Right forelimb (tissue), 1 donor: ENCODE measurements at places on chromosomes 16 and 17.

DNA sequence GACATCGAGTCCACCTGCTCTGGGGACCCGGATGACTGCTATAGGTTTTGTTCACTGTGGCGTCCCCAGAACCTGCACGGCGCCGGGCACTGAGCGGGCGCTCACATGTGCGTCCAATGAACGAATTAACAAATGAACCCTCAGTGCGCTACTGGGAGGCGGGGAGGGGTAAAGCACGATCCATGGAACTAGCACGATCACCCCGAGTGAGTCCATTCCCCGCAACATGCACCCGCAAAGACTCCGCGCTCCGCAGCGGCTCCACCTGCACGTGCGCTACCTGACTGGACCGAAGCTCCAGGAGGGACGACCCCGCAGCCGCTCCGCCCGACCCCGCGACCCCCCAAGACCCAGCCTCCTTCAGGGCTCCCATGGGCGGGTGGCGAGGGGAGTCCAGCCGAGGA, 491 bp downstream of the TRAP1 start:
- DNase-seq, result no peak

- no peak for DNase-seq
Measured at GRCh38 chr17:61302953-61303816, 96.5 kb upstream of the TBX2 start.

GRCh38 chr17:3719265-3719664, 4.4 kb upstream of the HASPIN start:
- DNase-seq, result no peak

GRCh38 chr17:19773534-19773933, 25.4 kb upstream of the ALDH3A1 start:
- no peak for DNase-seq

DNA sequence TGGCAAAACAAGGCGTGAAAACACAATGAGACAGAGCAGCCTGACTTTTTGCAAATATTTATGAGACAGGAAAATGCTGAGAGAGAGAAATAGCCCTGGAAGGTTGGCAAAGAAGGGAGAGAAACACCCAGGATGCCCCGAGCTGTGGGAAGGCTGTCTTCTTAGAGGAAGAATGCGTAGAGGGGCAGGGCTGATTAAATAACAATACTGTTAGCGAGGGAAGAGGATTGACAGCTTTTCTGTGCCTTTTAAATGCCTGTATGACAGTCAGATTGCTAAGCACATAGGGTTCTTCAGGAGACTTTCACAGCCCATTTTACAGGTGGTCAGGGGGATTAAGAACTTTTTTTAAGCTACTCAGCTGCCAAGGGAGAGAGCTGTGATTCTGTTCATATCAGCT, 219.2 kb downstream of the SHISA9 start:
- DNase-seq, result no peak

DNA sequence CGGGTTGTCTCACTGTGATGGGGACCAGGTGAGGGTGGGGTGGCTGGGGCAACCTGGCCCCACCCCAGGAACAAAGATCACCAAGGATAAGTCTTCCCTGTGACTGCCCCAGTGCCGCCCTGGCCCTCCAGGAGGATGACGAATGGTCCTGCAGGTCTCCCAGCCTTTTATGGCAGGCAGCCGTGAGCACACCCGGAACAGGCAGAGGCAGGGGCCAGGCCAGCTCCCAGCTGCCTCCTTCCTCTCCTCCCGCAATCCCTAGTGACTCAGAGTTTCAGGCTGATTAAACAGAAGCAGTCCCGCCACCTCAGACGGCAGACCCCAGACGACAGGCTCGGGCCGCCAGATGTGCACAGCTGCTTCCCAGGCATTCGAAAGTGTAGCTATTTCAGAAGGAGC, 13.3 kb downstream of the JUP start:
- peak; percentile 61 for DNase-seq

- no peak for DNase-seq
Measured at GRCh38 chr16:55100100-55100499, 169.4 kb downstream of the IRX5 start.

DNA sequence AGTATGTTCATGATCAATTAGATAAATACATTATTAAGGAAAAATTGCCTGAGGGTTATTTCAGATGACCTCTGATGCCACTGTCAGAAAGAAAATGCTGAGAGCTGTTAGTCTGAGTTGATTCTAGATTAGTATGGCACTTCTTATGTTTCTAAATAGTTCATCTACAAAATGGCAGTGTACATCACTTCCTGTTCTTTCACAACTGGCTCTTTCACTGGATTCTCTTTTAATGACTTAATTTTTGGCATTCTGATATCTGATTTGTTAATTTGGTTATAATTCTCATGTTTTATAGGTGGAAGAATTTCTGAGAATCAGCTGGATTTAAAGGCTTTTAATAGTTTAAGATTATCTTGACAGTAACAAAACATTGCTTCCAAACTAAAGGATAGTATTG, 3.3 kb downstream of the TAOK1 start:
- no peak for DNase-seq

GRCh38 chr16:14017886-14018285, 53.2 kb upstream of the MRTFB start:
- no peak for DNase-seq

- DNase-seq, result no peak
Measured at GRCh38 chr17:30203471-30203981, 32.0 kb downstream of the SLC6A4 start.

DNA sequence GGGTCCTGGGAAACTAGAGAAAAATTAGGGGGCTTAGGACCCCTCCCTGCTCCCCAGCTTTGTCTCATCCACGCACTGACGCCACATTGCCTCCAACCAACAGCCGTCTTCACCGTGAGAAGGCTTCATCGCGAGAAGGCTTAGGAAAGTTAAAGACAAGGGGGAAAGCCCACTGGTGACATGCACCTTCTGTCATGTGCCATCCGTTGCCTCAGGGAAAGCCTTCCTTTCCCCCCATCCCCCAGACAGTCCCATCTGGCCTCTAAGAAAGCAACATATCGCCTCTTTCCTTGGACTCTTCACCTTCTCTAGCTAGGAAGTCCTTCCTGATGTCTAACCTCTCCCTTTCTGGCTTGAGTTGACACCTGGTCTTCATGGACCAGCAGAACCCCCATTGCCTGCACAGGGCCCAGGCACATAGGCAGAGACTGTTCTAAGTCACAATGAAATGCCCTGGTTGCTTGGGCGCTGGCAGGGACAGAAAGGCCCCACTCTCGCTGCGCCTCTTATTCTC, 2.1 kb downstream of the FOXN1 start:
- DNase-seq, result no peak

DNA sequence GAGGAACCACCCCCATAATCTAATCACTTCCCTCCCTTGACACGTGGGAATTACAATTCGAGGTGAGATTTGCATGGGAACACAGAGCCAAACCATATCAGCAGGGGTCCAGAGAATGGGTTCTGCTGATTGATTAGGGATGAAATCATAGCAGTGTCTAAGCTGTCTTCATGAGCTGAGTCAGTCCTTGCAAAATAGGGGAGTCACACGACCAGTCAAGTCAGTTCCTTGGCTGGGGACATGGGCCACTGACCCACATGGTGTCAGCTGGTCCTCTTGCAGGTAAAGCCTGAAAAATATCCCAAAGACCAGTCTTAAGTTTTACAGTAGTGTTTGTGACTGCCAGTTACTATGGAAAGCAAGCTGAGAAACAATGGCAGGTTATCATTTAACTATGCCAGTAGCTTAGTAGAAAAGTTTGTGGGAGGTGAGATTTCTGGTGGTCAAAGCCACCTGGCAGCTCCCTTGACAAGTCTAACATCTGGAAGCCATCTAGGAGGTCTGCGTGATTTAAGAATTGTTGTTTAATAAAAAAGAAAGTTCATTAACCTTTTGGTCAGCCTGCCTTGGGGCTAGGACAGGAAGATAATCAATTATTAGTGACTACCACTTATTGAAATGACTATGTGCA, 15.7 kb upstream of the ATF7IP2 start:
- no peak for DNase-seq

DNA sequence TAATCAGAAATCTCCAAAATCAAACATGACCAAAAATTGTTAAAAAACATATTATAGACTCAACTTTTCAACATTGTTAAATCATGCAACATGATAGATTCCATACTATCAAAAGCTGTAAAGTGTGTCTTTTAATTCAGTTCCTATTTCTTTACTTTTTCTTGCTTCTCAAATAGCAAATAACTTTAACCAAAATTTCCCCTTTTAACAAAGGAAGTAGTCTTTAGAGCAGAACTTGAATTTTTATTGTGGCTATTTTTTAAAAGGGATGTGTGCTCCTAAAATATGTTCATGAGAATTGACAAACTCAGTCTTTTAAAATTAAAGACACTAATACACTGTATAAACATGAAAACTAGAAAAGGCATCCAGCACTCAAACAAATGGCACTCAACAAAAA, 49.1 kb downstream of the SPAG9 start:
- no peak for DNase-seq

DNA sequence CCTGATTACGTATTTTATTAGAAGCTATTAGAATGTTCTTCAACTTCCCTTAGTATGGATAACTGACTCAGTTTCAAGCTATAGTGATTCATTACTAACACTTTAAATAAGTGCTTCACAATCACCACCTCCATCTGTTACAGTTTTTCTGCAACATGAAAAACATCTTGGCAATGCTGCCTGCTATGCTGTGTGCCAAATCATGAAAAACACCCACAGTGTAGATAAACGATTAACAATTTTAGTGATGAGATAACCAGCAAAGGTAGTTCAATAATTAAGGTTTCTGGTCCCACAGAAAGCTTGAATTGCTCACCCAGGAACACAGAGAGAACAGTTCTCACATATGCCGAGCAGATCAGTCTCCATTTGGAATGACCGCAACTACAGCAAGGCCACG, 51.4 kb upstream of the SLC25A19 start:
- DNase-seq, result no peak

- no peak for DNase-seq
Measured at GRCh38 chr16:72721981-72722380, 325.9 kb downstream of the ZFHX3 start.

GRCh38 chr17:66429680-66430079, 127.3 kb downstream of the PRKCA start:
- DNase-seq, result no peak

DNA sequence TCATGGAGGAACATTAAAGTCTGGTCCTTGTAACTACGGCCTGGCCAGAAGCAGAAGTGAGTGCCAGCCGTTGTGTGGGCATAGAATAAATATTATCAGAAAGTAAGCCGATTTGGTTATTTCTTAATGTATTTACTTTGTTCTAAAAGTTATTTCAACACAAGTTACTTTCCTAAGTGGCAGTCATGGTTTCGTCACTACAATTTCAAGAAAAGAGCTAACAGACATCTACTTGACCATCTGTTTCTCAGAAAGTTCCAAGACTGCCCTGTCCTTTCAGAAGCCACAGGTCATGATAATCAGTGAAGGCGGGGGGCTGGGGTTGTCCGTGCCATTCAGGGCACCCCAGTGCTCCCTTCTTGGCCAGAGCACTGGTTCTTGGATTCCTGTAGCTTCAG, 14.9 kb upstream of the FASN start:
- no peak for DNase-seq

DNA sequence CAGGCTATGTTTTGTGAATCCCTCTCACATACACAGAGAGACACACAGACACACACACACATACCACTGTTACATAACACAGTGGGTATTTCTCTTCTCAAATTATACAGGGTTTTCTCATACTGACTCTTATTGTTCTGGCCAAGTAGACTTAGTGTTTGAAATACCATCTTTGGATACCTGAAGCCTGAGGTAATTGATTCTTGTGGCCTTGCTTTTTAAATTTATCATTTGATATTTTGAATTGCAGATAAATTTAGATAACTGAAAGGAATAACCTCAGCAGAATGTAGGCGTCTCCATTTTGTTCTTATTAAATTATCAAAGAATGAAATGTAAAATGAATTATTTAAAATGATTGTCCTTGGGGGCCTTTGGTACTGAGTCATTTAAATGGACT, 223.8 kb downstream of the LGALS9B start:
- no peak for DNase-seq
